ENCODE measurements at places on chromosomes 2 and 18.

- DNase-seq: peak; percentile 52
Measured at GRCh38 chr18:77132369-77133050, at the start of gene MBP. Gene MBP (minus strand): TSS chr18:77132783. CDS start chr18:77105261, 27,522 bp downstream.

DNA sequence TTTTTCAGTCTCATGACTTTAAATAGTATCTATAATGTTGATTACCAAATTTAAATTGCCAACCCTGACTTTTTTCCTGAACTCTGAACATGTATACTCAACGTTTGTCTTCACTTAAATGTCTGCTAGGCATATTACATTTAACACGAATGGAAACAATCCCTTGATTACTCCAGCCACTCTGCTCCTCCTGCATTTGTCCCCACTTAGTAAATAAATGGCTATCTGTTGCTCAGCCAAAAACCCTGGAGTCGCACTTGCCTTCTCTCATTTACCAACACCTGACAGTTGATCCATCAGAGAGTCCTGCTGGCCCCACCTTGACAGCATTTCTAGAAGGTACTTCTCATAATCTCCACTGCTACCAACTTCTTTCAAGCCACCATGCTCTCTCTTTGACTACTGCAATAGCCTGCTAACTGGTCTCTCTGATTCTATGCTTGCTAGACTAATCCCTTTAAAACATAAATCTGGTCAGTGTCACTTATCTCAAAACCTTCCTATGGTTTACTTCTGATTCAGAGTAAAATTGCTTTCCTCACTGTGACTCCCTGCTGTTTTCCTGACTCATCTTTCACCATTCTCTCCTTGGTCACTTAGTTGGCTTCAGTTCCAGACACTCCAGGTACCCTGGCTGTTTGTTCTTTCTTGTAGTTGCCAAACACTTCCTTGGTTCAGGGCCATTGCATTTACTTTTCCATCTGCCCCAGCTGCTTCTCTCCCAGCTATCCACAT is 31.9 kb downstream of the SPAG16 start:
- no peak for DNase-seq

GRCh38 chr2:217360781-217361482 is 501.1 kb upstream of the TNP1 start:
- no peak for DNase-seq

DNA sequence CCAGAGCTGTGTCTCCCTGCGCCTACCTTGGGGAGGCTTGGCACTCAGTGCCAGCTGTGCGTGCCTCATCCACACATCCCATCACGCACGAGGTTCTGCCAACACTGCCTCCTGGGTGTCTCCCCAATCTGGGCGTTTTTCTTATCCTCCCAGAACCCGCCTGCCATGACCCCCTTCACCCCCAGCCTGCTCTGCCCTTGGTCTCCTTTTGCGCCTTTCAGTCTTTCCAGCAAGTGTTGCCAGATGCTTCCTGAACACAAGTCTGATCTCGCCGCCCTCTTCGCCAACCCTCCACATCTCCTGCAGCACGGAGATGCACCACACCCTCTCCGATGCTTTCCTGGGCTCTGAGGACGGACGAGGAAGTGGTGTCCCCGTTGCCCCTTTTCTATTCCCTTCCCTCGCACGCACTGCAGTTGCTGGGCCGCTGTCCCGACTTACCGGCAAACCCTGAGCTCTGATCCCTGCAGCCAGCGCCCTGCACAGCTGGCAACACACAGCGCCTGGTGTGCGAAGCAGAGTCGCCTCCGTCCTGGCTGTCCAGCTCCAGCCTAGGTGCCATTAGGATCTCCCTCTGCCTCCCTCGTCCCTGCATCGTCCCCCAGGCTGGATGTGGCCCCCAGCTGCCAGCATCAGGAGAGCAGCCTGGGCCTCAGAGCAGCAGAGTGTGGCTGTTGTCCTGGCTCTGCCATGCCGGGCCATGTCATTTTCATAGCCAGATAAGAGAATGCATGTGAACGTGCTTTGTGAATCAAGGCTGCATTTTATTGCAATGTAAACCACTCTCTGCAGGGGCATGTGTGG is 22.6 kb upstream of the ALLC start:
- no peak for DNase-seq

- DNase-seq: no peak
Measured at GRCh38 chr2:75959724-75960471, 249.2 kb upstream of the GCFC2 start.

GRCh38 chr18:711310-711656 is 1.1 kb downstream of the ENOSF1 start:
- DNase-seq: no peak

DNA sequence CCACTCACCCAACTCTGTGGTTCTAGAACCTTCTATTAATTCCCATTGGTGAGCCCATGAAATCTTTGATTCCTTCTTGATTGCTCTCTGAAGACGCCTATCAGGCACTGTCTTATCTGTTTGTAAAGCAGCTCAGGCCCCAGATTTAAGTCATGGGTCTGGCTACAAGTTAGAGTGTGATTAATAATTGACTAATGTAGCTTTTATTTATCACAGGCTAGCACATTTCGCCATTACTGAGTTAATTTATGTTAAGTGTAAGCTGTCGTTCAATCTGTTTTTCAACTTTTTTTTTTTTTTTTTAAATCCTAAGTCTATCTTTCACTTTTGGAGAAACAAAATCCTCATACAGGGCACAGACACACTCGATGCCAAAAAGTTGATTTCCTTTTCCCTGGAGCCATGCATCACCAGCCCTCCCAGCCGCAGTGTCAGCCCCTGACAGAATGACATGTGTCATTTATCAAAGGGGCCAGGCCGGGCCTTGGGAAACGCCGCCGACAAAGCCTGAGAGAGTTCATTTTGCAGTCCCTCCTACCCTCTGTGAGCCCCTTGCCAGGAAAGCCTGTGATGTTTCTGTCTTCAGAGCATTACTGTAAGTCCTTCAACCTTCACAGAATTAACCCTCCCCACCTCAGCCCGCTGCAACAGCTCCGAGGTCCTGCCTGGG is 15.8 kb downstream of the TSHZ1 start:
- no peak for DNase-seq

- DNase-seq: no peak
Measured at GRCh38 chr18:48034651-48035555, 104.4 kb upstream of the SMAD2 start.
